ENCODE measurements at places on chromosomes 2 and 18.

GRCh38 chr18:6650747-6651146 lies 78.8 kb upstream of the ARHGAP28 start:
- peak; percentile 4 for DNase-seq

DNA sequence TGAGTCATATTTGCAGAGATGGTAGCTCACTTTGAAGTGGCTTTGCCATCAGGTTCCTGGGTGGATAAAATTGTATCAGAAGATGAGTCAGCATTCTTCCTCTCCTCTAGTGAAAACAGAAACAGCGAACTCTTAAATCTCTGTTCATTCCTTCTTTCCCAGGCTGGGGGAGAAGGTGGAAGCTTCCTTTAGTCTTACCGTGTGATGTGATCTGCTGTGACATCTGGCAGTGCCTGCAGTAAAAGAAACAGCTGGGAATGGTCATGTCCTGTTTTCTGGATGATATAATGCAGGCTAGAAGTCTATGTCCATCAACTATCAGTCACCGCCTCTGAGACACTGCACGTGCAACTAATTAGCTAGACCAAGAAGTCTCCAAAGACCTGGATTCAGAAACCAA lies 171.6 kb downstream of the VAPA start:
- no peak for DNase-seq

DNA sequence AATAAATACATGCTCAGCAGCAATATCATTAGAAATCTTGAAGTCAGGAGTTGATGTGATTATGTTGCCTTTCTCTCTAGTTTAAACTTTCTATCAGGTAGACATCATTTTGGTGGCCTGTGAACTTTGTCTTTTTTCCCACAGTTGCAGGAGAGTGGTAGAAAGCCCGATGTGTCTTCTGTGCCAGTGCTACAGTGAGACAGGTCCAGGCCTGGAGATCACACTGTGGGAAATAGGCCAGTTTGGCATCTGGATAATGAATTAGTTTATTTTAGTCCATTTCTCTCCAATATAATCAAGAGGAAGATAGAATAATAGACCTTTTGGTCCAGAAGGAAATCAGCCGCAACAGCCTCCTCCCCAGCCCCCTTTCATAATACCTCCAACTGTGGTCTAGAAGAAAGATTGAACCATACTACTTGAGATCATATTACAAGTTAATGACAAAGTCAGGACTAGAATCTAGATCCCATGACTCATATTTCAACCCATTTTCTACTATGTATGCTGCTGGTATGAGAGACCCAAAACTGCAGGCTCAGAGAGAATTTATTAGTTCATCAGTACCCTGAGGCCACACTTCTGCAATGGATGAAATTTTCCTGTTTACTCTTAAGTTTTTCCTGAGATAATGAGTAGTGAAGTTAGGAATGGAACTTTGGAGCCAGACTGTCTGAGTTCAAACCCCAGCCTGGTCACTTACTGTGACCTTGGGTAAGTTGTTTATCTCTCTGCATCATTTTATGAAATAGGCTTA lies 20.6 kb downstream of the KCMF1 start:
- DNase-seq = no peak

DNA sequence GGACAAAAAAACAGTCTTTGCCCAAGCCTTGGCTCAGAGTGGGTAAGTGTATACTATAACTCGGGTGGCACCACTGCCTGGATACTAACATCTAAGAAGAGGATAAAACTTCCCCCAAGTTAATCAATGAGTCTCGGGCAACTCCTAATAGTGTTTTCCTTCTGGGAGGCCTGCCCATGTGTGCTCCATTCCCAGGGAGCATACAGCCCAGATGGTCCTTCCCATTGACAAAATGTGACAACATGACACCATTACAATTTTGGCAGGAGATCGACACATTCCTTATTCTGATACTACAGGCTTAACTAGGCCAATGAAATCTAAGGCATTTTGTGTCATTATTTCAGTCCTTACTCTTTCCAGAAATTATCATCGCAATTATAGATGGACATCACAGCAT lies 52.7 kb upstream of the CRIM1 start:
- no peak for DNase-seq

DNA sequence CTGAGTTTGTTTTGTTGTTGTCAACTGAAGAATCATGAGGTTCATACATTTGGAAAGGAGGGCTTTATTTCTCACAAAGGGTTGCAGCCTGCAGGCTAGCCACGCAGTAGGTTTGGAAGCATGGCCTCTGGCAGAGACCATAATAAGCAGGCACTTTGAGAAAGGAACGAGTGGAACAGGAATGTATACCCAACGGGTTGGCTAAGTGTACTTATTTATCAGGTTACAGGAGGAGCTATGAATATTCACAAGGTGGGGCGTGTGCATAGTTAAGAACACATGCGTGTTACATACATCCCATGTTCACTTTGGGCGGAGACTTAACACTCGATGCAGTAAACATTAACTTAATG lies 30.1 kb upstream of the SH3RF3 start:
- no peak for DNase-seq

GRCh38 chr18:50679056-50679455 lies 119.2 kb downstream of the MAPK4 start:
- no peak for DNase-seq

DNA sequence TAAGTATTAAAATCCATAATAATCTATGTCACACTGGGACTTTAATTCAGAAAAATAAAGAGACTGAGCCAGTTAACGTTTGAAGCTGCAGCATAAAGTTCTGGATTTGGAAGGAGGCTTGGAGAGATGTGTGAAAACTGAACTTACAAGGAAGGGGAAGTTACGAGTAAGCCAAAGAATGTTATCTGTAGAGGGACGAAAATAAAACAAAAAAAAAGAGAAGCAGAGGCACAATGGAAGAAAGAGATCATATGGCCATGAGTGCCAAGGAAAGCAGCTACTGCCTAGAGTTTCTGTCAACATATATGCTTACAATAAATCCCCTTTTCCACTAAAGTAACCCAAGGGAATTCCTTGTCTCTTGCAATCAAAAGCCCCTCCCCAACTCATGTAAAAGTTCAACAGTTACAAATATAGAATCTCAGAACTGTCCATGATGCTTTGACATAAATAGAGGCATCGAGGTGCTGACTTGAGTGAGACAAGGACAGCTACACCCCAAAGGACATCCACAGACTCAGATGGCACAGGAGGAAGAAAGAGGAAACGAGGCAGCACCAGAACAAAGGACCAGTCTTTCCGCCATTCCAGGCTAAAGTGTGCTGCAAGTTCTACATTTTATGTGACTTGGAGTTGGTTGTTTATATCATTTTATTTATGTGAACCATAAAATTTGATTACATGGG lies 16.1 kb upstream of the ARL5A start:
- no peak for DNase-seq

- peak; percentile 48 for DNase-seq
Observed at GRCh38 chr18:57027190-57027708, 119.6 kb upstream of the BOD1L2 start.

DNA sequence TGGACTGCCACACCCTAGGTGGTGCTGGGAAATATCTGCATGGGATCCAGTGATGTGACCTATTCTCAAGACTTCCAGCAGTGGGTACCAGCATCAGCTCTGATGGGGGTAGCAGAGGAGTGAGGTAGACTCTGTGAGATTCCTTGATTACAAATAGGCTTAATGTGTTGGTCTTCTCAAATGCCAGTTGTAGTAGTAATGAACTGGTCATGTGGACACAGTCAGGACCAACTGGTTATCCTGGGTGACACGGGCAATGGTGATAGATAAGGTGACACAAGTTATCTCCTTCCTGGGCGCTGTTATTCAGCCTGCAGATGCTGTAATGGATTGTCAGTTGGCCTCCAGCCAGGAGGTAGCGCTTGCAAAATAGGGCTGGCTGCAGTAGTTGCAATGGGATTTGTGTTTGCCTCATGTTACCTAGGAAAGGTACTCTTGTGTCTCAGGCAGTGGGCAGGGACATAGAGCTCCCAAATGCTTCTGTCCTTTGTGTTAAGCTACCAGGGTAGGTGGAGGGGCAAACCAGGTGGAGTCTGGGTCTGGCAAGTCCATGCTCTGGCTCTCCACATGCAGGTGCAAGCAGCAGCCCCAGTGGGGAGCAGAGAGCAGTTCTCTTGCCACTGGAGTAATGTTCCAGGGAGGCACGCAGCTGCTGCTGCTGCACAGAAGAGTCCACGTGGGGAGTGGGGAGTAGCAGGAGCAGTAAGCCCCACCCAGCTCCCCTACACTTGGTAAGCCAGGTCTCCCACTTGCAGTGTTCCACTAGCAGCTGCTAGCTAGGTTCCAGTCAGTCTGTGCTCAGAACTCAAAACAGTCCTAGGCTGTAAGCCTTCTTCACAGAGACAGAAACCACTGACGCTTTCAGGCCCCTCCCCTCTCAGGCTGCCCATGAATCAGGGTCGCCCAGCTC lies 505.4 kb upstream of the DDX18 start:
- peak; percentile 10 for DNase-seq
